Stimulated activated CD4-positive, alpha-beta T cell treated with anti-CD3 and anti-CD28 coated beads, Interleukin-2, amount 100 ng/mL, for 4 hours (primary cell): ENCODE measurements at places on chromosomes 12 and 14.
A peak's percentile ranks its signal among the peaks of the same experiment; 100 is the strongest.

DNA sequence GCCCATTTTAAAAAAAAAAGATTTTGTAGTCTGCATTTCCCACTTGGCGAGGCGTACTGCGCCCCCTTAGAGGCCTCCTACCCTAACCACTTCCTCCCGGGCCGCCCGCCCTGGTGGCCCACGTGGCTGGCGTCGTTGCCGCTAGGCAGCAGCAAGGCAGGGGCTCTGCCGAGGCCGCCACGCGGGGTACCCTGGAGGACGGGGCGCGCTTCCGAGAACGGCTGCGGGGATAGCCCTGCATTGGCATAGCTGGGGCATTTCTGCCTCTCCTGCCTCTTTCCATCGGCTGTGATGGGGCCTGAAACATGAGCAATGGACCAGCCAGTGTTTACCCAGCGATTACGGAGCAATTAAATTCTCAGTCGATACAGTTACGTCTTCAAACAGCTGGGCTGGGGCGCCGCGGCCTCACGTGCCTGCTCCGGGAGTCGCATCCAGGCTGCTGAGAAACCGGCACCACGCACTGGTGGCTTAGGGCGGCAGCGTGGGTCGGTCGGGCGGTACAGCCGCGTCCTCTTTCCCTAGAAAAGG lies 38.0 kb downstream of the IQSEC3 start:
- peak; percentile 6 for DNase-seq

DNA sequence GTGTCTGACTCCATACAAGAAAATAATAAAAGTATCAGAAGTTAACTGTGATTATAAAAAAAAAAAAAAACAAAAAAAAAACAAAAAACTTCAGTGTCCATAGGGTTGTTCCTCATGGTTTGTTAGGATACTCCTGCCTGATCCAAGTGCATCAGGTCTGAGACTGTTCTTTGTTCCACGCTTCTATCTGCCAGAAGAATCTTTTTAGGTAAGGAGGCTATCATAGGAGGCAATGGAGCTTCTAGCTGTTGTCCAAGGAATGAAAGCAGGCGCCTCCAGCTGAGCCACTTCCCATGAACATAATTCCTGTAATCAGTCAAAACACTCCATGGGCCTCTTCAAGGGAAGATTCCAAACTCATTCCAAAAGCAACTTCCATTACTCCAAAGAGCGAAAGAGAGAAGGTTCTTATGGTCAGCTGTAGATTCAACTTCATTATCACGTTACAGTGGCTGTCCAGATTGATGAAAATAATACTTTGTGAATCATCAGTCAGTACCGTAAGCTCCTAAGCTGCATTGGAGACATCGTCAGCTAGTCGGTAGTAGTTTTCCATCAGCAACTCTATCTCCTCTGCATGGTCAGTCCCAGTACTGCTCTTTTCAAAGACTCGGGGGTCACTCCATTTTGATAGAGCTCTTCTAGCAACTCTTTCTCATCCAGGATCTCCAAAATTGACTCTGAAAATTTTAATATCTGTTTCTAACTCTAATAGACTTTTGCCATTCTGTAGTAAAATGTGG lies 9.7 kb downstream of the TBC1D15 start:
- no peak for DNase-seq

DNA sequence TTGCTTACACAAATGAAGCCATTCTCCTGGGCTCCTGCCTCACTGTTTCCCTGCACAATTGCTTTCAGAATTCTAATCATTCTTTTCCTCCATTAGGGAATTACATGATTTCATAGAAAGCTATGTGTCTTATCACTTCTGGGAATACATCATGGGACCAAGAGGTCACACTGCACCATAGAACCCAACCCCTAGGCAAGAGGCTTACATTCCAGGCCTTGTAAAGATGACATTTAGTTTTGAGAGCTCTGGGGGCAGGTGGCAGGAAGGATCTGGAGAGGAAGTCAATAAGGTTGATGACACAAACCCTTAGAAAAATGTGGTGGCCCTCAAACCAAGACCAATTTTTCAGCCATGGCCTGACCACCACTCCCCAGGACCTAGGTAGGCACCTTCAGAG lies 57.1 kb downstream of the NUAK1 start:
- DNase-seq: no peak

GRCh38 chr12:103880299-103881142 lies 39.5 kb upstream of the NT5DC3 start:
- DNase-seq: no peak

GRCh38 chr12:55985341-55985740 lies 11.5 kb downstream of the RAB5B start:
- no peak for DNase-seq

DNA sequence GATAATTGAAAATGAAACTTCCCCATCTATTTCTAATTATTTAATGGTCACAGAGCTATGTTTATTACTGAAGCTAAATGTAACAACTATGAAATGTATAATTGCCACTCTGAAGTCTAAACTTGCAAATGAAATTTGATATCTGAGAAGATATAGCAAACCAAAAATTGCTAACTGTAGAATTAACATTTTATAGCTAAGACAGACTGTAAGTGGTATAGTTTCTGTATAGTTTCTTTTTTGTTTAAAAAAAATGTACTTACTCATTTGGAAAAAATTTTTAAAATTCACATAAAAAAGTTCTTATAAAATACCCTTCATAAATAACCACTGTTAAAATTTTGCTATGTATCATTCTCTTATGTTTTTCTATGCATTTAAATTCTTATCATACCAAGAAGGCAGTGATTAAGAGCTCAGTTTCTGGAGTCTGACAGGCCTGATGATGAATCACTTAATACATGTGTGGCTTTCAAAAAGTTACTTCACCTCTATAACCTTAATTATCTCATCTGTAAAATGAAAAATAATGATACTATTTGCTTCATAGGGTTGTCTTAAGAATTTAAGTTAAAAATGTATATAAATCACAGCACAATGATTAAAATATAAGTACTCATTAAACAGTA lies 214.7 kb upstream of the GARIN2 start:
- no peak for DNase-seq

- DNase-seq: no peak
Observed at GRCh38 chr14:86933958-86934595, 1058.9 kb downstream of the GALC start.

GRCh38 chr12:107668320-107669098 lies 17.1 kb upstream of the PWP1 start:
- DNase-seq: no peak

GRCh38 chr12:120663741-120664140 lies 23.2 kb upstream of the MLEC start:
- no peak for DNase-seq

- DNase-seq: no peak
Observed at GRCh38 chr14:91858536-91859275, 8.6 kb downstream of the TC2N start.

DNA sequence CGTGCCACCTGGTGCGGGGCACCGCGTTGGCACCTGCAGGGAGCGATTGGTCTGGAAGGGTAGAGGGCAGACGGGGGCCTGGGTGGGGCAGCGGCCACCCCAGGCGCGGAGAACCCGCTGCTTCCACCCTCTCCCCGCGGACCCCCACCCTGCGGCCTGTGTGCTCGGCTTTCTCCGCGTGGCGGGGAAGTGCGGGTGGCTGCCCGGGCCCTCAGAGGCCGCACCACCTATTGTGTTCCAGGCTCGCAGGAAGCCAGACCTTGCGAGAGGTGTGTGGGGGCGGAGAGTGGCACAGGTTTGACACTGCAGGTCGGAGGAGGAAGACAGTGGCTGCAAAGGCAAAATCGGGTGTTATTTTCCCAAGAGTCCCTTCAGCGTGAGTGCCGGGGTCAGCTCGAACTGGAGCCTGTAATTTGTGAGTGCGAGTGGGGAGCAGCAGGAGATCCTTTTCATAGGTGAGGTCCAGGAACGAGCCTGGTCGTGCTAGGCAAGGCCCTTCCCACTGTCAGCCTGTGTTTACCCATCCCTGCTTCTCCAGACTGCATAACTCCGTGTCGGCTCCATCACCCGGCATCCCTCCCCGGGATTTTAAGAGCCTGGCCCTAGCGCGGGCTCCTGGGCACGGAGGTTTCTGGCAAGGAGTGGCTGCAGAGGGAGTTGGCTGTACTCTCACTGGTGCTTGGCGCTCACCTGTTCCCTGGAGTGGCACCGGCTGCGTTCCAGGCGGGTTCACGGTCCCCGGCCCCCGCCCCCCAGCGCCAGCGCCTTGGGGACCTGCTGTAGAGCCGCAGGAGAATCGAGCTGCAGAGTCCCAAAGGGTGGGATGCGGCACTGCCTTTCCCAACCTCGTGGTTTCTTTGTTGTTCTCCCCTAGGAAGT lies 935 bp downstream of the TBC1D30 start:
- DNase-seq: no peak

DNA sequence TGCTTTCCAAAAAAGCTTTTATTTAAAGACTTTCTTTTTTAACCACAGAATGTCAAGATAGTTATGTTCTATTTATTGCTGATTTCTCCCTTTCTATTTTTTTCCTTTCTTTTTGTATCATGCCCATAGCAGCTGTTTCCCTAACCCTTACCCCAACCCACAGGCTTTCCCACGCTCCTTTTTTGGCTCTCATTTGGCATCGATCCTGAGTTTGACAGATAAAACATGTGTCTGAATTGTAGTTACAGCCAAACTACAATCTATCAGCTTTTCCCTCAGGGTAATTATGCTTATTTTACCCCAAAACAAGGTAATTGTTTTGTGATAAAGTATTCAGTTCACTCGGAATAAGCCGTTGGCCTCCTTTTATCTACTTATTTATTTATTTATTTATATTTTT lies 46.7 kb downstream of the PDE3A start:
- DNase-seq: no peak

DNA sequence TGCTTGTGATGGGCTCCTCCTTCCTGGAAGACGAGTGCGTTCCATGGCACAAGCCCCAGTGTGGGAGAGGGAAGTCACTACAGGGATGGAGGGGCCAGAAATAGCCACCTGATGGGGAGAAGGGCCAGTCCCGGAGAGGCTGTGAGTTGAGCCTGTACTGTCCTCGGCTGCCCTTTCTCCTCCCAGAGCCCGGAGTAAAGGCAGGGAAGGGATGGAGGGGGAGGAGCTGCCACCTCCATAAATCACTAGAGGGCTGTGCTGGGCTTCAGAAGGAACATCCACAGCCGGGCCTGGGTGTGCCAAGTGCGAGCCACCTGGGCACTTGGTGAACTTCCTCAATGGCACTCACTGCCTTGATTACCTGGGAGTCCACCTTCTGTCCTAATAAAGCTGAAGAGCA lies 110.1 kb downstream of the RBM19 start:
- DNase-seq: no peak

DNA sequence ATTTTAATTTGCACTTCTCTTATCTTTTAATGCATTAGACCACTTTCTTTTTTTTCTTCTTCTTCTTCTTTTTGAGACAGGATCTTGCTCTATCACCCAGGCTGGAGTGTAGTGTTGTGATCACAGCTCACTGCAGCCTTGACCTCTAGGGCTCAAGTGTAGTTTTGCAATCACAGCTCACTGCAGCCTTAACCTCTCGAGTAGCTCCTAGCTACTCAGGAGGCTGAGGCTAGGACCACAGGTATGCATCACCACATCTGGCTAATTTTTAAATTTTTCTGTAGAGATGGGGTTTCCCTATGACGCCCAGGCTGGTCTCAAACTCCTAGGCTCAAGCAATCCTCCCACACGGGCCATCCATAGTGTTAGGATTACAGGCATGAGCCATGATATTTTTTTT lies 12.7 kb downstream of the TMED8 start:
- DNase-seq: no peak

- no peak for DNase-seq
Observed at GRCh38 chr14:49703965-49704364, 11.0 kb downstream of the KLHDC1 start.

GRCh38 chr14:89485264-89485663 lies 68.2 kb upstream of the FOXN3 start:
- no peak for DNase-seq

- DNase-seq: no peak
Observed at GRCh38 chr12:87982208-87982607, 47.0 kb downstream of the C12orf50 start.

DNA sequence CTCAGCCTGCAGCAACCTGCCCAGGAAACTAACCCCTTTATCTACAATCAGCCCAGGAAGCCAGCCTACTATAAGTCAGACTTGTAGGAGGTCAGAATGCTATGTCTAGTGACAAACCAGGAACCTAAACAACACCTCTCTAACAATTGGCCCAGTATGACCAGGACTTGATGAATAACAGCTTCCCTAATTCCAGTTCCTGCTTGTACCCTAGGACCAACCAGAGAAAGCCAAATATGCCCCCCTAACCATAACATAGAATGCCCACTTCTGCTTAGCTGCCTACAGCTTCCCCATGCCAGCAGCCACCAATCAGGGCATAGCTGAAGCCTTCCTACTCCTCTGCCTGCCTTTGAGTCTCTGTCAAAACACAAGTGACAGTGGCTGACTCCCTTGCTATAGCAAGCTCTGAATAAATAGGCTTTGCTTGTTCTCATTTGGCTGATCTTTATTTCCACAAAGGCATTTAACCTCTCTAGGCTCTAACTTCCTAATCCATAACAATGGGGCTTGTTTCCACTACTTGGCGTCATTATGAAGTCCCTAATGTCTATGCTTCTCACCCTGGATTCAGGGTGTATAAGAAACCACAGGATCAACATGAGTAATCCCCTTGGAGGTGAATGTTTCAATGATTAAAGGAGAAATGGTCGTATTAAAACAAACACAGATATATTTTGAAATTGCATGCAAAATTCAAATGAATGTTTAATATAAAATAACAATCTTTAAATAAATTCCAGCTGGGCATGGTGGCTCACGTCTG lies 220.2 kb downstream of the ANO6 start:
- DNase-seq: no peak

DNA sequence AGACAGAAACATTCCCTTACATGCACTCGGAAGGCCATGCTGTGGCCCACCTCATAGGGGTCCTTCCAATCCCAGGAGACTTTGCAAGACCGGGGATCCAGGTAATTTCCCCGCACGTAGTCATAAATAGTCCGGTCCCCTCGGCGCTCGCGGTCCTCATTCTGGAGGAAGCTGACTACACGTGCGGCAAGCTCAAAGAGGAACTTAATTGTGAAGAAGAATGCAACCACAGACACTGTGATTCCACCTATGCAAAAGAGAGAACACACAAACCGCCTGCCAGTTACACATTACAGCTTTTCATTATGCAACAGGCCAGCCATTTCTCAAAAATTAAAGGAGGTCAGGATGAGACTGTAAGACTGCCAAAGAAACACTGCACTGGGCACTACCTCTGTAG lies 28.4 kb downstream of the AREL1 start:
- no peak for DNase-seq

- no peak for DNase-seq
Observed at GRCh38 chr12:5184186-5184585, 140.5 kb downstream of the KCNA5 start.

GRCh38 chr12:31324116-31324844 lies 1.7 kb downstream of the SINHCAF start:
- DNase-seq: peak; percentile 66

- no peak for DNase-seq
Observed at GRCh38 chr12:88725592-88726143, 145.4 kb upstream of the KITLG start.

- no peak for DNase-seq
Observed at GRCh38 chr14:68929623-68930307, 49.3 kb downstream of the ACTN1 start.

DNA sequence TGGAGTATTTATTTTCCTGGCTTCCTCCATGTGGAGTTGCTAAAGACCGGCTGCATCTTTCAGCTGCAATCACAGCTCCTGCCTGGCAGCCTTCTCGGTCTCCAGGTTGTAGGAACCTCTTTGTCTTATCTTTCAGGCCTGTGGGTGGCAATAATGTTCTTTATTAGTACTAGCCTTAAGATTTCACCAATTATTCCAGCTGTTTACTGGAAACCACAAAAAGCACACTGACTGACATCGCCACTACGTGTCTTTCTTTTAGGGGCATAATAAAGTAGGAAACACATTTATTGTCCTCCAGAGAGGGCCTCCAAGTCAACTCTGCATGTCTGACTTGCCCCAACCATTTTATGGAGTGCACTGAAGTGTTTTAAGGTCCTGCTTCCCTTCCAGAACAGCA lies 1116.5 kb upstream of the TMEM132C start:
- no peak for DNase-seq
